ENCODE measurements at places on chromosomes 11 and 22.

GRCh38 chr11:45736424-45736823 is 68.5 kb upstream of the SLC35C1 start:
- DNase-seq, result no peak

- no peak for DNase-seq
These were observed 8.9 kb upstream of the PPP2R1B start for GRCh38 chr11:111774955-111775710.

DNA sequence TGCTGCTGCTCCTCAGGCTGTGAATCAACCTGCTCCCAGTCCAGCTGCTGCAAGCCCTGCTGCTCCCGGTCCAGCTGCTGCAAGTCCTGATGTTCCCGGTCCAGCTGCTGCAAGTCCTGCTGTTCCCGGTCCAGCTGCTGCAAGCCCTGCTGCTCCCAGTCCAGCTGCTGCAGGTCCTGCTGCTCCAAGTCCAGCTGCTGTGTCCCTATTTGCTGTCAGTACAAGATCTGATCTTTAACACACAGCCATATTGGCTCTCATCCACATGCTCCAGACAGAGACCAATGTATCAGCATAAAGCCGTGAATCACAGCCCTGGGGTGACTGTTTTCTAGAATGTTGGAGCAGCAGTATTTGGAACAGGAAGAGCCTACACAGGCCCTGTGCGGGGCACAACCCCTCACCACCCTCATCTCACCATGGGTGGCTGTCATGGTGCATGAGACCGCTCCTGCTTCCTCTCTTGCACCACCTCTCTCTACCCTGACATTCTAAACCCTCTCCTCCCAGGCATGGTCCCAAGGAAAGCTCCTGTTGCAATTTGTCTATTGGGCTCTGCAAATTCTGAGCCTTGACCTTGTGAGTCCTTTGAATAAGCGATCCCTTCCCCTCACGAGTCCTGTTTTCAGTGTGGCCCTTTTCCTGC is 3.5 kb downstream of the KRTAP5-10 start:
- no peak for DNase-seq

DNA sequence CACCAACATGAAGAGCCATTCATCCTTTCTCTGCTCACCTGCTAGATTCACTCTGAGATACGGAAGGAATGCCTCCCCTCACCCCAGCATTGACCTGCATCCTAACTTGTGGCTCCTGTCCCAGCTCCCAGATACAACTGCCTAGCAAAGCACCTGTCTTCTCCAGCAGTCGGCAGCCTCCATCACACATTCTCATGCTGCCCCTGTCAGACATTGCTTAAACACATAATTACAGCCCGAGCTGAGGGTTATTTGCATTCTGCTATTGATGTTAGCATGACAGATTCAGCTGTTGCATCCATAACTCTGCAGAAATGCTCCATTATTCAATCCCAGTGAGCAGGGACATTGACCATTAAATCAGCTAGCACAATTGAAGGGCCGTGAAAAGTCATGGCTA is 184.4 kb upstream of the NARS2 start:
- no peak for DNase-seq

DNA sequence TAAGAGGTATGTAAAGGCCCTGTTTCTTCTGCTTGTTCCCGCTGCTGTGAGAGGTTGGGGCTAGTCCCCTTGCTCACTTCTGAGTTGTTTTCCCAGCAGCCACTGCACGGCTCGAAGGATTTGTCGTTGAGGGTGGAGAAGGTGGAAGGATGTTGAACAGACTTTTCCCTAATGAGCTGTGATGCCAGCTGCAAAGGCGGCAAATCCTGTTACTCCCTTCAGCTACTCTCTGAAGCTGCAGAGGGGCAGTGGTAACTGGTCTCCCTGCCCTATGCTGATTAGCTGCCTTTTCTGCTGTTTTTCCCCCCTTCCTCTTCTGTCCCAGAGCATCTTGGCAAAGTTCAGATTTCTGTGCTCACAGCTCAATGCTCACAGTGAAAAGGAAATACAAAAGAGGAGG is 90.4 kb upstream of the SLC25A18 start:
- DNase-seq, result no peak

DNA sequence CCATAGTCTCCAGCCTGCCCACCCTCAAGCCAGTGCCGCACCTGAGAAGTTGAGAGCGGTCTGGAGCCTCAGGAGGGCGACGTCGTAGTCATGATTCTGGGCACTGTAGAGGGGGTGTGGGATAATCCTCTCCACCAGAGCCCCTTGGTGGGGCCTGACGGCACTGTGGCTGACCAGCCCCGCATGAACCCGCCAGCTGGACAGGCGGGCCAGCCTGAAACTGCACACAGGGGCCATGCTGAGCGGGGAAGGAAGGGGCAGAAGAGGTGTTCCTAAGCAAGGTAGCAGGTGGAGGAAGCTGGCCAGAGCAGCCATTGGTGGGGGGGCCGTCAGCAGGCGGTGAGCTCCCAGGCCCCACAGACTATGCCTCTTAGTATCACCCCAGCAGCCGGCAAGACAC is 13.1 kb downstream of the TMPRSS5 start:
- DNase-seq, result no peak

DNA sequence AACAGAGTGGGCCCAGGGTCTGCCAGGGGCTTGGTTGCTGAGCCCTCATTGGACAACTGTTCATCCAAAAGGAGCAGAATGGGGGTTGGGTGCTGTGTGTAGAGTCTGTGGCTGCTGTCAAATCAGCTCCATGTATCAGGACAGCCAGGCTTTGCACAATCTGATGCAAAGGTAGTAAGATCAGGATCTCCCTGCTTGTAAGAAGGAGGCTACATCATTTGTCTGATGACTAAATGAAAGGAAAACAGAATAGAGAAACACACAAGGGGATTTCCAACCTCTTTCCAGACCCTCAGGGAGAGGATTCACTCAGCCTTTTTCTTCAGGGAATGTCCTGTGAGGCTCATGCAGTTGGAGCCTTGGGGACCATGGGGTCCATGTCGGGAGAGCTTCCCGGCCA is 7.2 kb downstream of the MICAL2 start:
- no peak for DNase-seq

- no peak for DNase-seq
These were observed 95.5 kb upstream of the AMOTL1 start for GRCh38 chr11:94672636-94673035.

- DNase-seq, result no peak
These were observed 8.7 kb upstream of the PAX6 start for GRCh38 chr11:31819621-31820437.

DNA sequence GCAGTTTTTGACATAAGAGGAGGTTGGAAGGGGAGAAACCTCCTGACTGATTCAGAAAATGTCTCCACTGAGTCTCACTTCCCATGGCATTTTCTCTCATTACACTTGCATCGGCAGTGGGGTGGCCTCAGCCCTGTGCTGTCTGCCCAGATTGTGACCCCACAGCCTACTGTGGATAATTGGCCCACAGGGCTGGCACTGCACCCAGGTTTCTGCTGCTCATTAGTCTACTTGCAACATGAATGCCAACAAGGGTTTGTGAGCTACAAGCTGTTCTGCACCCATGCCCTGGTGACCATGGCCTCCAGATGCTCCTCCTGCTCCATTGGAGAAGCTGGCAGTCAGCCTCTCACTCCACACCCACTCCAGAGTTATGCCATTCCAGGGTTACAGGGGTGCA is 296.0 kb downstream of the CTTN start:
- DNase-seq, result peak; percentile 19

- DNase-seq, result no peak
These were observed 630 bp downstream of the CD5 start for GRCh38 chr11:61102667-61103571.

GRCh38 chr11:105298174-105298573 is 158.6 kb upstream of the CARD18 start:
- no peak for DNase-seq

- peak; percentile 8 for DNase-seq
These were observed 9.4 kb upstream of the SF1 start for GRCh38 chr11:64787526-64788320.

- DNase-seq, result no peak
These were observed 37.8 kb downstream of the RNF141 start for GRCh38 chr11:10503221-10503620.

DNA sequence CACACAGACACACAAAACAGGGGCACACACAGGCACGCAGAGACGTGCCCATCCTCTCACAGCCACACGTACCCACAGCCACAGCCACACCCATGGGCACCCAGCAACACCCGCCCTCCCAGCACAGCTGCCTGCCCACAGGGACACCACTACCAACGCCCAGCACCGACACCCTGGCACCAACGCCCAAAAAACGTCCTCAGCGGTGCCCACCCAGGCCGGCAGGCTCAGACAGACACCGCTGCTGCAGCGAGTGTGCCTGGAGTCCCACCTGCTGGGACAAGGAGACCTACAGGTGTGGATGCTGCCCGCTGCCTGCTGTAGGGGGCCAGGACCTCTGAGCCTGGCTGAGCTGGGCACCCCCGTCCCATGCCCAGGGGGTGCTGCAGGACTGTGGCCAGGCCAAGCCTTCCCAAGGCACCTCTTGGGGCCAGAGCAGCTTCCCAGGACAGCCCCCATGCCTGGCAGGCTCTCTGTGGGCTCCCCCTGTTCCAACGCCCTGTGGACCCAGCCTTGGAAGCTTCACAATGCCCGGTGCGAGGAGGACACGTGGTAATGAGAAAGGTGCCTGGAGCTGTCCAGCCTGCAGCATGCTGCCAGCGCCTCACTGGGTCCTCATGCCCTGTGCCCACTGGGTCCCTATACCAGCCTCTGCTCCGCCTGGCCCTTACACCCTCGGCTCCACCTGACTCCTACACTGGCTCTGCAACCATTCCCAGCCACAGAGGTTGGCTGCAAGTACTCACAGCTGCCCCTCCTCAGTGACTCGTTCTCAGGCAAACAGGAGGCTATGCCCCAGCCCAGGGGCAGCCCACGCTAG is 45.8 kb upstream of the TH start:
- no peak for DNase-seq

GRCh38 chr11:65593518-65594414 is 1.8 kb downstream of the KCNK7 start:
- peak; percentile 67 for DNase-seq

DNA sequence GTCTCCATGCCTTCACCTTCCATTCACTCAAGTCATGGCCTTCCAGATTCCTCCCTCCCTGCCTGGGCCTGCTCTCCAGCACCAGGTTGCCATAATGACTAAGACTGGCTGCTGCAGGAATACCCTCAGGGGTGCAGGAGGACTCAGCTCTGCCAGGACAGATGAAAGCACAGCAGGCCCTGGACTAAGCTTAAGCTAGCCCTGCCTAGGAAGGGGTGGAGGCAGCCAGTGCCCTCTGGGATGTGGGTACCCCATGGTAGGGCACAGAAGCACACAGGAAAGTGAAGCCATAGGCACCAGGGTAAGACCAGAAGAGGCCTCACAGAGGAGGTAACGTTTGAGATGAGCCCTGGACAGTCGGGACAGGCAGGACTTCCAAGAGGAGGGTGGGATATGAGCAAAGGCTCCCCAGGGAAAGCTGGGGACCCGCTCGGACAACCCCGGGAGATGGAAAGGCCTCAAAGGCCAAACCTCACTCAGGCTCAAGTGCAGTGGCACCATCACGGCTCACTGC is 3.0 kb upstream of the RIN1 start:
- DNase-seq, result no peak

DNA sequence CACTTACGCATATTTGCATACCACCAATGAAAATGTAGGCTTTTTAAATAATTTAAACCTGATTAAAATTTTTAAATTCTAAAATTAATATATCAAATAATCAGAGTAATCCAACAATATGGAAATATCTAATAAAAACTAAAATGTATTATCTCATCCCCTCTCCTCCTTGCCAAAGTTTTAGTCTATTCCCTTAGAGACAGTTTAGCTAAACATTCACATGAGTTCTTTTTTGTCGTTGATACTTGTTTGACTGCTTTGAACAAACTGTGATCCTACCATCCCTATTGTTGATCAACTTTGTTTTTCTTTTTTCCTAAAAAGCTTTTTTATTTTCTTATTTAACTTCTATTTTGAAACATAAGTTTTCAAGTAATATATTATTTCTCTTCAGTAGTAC is 81.4 kb upstream of the PARVA start:
- no peak for DNase-seq

DNA sequence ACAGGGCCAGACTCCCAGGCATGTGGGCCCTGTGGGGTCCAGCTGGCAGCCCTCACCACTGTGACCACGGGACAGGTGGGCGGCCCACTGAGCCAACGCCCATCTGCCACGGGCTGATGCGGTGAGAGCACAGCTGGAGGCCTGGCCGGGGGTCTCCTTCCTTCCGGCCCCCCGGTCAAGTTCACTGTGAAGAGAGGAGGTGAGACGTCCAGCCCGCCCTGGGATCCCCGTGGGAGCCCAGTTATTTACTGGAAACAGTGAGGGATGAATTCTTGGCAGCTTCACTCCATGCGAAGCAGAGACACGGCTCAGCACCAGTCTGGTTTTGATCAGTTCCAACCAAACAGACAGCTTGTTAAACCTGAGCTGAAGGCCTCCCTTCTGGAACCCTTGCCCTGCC is 38.7 kb downstream of the WNT11 start:
- no peak for DNase-seq

GRCh38 chr22:29860006-29860766 is 22.1 kb upstream of the ASCC2 start:
- no peak for DNase-seq

DNA sequence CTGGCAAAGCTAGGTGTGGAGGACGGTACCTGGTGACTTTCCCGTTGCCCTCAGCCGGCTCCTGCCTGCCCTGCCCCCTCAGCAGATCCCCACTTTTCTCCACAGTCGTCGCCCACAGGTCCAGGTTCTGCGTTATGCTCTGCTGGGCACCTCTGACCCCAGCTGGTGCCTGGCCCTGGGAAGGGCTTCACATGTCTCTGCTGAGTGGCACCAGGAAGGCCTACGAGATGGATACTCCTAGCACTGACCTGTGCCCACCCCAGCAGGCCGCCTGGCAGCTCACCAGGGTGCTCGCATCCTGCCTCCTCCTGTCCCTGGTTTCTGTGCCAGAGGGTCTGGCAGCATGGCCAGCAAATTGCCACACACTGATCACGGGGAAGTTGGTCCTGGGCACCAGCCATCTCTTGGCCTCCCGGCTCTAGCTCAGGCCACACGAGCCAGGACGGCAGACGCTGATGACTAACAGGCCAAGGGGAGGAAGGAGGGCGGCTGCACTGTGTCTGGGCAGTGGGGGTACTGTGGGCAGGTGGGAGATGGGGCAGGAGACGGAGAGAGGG is 13.8 kb downstream of the CARS1 start:
- peak; percentile 91 for DNase-seq

- no peak for DNase-seq
These were observed 418.6 kb downstream of the TENM4 start for GRCh38 chr11:79022265-79022664.

DNA sequence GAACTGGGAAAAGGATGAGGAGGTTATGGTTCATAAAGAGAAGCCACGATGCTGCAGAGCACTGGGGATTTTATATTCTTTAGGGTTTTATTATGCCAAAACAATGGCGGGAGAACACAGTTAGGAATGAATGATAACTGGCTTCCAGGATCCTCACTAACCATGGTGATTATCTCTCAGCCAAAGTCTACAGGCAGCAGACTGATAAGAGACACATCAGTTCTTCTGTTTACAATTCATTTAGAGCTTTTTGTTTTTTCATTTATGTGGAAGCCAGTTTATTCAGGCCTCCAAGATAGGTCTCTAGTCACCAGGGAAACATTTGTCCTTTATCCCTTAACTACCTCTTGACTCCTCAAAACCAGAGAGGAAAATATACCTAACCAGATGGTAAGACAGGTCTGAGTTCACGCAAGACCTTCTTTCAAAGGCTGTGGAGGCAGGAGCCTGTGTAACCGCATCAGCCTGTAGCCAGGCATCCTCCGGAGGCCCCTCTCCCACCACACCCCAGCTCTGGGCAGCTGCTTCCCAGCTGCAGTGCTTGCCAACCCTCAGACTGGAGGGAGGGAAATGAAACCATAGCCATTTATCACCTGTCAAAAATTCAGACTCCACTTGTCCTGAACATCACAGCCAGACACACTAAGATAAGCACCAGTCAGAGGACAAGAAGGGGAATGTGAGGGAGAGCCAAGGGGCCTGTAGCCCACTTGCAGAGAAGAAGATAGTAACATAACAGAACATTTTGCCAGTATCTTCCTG is 57.2 kb upstream of the FAM181B start:
- DNase-seq, result no peak
